ENCODE measurements at places on chromosomes 6 and 20.

- no peak for DNase-seq
These were observed 333.4 kb upstream of the CHD6 start for GRCh38 chr20:41951615-41952014.

DNA sequence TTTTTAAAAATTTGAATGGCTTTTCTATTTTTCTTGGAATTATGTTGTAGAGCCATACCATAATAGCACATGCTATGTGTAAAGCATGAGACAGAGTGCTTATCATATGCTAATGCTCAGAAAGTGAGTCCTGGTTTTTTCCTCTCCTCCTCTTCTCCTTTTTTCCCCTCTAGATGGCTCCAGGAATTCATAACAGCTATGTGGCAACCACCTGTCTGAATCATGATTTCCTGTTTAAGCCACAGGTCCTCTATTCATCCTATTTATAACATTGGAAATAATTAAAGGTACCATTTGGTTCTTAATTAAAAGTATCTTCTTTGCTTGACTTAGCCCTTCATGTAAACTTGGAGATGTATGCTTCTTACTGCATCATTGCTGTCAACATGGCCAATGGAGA is 260.0 kb upstream of the MAP3K7 start:
- DNase-seq: peak; percentile 12

DNA sequence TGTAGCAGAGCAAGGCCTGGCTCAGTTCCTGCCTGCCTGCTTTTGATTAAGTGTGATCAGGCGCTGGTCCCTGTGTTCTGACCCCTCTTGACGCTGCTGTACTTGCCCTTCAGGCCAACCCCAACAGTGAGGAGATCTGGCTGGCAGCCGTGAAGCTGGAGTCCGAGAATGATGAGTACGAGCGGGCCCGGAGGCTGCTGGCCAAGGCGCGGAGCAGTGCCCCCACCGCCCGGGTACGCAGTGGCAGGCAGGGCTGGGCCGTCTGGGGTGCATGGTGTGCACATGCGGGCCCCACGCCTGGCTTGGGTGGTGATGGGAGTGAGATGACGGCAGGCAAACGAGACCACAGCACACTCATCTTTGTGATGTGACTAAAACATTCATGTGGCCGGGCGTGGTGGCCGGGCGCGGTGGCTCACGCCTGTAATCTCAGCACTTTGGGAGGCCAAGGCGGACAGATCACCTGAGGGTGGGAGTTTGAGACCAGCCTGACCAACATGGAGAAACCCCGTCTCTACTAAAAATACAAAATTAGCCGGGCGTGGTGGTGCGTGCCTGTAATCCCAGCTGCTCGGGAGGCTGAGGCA is 10.1 kb upstream of the C20orf204 start:
- no peak for DNase-seq

DNA sequence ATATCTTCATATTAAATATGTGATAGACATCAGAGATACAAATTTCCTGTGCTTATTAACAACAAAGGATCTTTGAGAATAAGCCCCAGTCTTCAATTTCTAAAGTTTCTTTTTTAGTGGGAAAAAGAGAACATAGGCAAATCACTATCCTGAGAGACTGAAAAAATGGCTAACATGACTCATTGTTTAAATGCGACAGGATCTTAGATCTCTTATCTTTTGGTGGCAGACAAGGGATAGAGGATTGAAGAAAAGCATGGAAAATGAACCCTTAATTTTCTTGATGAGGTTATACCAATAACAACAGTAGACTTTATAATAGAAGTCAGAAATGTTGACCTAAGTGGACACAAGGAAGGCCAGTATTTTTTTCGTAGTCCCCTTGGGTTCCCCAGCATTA is 178.6 kb upstream of the MAP3K7 start:
- no peak for DNase-seq

GRCh38 chr6:166950443-166950821 is 5.9 kb downstream of the RNASET2 start:
- no peak for DNase-seq

DNA sequence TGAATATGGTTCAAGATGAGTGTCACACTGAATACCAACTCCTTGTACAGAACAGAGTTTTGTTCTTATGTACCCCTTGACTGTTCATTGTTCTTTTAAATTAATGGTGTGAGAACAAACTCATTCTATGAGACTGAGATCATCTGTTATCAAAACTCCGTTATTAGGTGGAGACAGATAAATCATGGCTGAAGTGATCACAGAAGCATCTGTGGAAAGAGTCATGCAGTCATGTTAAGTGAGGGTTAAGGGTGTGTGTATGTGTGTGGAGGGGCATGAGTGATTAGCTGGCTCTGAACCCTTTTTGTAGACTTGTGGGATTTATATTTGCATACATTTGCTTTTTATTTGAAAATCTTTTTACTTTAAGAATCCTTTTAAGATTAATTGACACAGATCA is 24.7 kb downstream of the ADGRG6 start:
- DNase-seq: no peak

- no peak for DNase-seq
These were observed 6.1 kb downstream of the ADGRB3 start for GRCh38 chr6:68641172-68641571.

DNA sequence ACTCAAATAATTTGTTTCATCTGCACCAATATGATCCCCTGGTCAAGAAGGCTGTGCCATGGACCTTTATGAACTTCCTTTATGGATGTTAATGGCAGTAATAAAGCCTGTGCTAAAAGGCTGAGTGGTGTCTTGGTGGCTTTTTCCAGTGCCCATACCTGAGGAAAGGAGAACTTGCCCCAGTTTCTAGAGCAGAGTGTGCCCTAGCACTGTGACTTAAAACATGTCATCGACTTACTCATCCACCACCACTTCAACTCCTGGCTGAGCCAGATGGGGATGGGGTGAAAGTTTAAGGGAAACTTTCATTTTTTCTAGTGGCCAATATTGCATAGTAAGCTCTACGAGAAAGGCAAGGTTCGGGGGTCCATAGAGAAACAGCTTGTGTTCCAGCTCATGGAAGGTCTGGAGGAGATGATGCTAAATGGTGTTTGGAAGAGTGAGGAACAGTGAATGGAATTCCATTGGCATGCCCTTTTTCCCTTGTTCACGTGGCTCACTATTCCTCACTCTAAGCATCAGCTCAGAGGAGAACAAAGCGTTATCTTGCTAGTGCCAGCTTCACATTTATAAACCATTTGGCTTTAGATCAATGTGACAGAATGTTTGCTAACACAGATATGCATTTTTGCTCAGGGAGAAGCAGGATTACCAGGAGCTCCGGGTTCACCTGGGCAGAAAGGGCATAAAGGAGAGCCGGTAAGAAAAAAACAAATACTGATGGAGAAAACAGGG is 71.2 kb downstream of the COL19A1 start:
- DNase-seq: no peak

DNA sequence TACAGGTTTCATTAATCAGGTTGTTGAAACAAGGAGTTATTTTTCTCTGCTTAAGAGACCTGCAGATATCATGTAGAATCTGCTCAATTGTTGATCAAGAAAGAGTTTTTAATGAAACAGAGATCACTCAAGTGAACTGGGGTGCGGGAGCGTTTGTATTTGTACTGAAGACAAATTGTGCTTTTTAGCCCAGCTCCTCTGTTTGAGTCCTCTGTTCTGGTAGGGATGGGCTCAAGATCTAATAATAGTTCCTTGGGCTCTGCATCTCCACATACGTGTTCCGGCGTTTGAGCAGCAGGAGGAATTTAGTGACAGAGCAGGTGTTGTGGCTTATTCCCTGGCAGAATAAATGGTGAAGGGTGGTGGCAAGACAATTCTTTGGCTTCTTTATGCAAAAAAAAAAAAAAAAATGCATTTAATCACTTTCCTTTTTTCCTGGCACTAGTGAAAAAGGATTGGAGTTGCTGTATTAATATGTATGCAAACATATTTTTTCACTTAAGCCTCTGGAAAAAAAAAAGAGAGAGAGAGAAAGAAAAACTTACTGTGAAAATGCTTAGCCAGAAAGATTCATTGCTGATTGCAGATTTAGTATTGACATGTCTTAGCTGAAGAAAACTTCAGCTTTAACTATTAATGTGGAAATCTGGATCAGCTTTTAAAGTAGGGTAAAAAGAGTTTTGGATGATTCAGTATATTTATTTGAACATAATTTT is 4.0 kb downstream of the CITED2 start:
- DNase-seq: no peak

GRCh38 chr6:29702519-29703103 is 20.6 kb upstream of the HLA-F start:
- no peak for DNase-seq

- no peak for DNase-seq
These were observed 83.9 kb upstream of the LGSN start for GRCh38 chr6:63403725-63404124.

DNA sequence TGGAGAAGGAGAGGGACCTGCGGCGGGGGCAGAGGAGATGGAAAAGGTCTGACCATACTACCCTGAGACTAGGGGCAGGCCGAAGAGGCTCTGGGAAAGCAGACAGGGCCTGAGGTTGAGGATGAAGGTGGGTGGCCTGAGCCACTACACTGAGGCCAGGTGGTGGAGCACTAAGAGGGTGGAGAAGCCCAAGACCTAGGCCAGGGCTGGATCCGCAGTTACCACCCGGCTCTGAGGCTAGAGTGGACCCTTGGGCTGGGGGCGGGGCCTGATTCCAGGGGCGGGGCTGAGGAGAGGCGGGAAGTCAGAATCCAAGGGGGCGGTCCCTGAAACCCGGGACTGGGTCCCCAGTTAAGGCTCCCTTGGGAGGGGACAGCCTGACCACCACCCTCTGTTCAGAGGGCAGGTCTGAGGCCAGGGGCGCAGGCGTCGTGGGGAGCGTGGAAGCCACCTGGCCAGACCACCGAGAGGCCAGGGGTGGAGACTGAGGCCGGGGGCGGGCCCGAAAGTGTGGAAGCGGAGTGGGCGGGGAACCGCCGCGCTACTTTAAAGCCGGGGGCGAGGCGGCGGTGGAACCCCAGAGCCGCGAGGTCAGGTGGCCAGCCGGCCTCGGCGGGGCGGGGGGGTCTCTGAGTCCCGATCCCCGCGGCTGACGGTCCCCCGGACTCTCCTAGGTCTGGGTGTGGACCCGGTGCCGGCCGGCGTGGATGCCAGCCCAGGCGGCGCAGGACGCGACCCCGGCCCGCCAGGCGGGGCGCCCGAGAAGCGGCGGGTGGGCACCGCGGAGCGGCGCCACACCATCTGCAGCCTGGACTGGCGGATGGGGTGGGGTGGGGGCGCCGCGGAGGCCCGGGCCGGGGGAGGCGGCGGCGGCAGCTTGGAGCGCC is 8.3 kb downstream of the CCM2L start:
- peak; percentile 78 for DNase-seq

GRCh38 chr6:140660295-140660694 is 1285.8 kb upstream of the CITED2 start:
- no peak for DNase-seq

GRCh38 chr6:27188061-27188884 is 59.2 kb upstream of the PRSS16 start:
- DNase-seq: peak; percentile 25

DNA sequence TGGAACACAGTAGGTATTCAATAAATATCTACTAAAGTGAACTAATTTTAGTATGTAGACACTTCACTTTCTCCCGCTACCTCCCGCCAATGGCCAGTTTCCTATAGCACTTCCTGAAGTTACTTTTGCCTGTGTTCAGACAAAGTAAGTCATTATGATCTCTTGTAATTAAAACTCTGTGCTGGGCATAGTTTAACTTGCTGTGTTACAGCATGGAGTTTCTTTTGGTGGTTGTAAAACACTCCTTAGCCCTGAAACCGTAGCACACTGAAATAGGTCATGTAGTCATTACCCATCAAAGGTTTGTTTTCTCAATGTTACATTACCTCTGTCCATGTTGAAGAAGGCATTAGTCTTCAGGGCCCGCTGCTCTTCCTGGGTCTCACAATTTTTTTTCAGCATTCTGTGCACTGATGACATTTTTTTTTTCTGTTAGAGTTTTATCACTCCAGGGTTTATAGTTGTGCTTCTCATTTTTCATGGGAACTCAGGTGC is 54.0 kb upstream of the CENPW start:
- DNase-seq: no peak

DNA sequence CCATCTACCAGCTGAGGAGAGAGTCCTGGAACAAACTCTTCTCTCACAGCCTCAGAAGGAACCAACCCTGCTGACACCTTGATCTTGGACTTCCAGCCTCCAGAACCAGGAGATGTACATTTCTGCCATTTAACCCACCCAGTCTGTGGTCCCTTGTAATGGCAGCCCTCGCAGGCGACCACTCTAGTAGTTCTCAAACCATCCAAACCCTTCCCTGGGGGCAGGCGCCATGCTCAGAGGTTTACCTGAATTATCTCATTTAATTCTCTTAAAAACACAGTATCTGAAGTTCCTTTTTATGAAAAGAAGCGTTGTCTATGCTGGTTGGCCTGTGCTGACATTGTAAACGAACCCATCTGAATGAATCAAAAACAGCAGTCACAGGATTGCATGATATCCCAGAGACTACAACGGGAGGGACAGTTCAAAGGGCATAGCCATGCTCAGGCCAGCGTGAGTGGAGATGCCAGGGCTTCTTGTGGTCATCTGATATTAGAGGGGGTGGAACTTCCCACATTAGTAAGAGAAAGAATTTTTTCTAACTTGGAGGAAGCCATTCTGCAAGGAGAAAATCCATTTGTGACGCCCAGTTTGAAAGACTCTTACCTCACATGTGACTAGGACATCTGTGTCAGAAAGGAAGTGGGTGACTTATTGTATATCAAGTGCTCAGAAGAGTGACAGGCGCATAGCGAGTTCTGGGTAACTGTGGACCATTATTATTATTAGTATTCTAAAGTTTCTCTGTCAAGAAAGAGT is 17.2 kb upstream of the TAGAP start:
- no peak for DNase-seq

DNA sequence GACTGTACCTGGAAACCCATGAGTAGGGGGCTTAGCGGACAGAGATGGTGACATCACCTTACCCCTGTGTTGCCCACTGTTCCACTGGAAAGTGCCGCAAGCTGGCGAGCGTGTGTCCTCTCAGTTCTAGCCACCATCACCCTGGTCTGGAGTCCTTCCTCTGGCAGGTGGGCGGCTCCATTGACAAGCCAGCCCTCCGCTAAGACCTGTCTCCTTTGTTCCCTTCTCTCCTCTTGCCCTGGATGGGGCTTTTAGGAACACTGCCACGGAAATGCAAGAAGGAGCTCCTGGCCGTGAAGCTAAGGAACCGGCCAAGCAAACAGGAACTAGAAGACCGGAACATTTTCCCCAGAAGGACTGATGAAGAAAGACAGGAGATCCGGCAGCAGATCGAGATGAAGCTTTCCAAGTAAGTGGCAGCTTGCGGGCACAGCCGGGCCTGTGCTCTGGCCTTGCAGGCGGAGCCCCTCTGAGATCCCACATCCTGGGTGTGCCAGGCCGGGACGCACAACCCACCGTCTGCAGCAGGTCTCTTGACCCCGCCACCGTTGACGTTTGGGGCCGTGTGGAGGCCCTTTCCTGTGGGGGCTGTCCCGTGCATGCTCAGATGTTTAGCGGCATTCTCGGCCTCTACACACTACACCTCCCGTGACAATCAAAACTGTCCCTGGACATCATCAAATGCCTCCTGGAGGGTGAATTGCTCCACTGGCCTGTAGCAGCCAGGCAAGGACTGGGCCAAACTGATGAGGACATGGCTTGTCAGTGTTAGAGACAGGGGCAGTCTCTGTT is 127.5 kb downstream of the SYCP2 start:
- no peak for DNase-seq

Data from DMS153 (cell line).